ENCODE measurements at places on chromosomes 2 and 18.
A peak's percentile ranks its signal among the peaks of the same experiment; 100 is the strongest.

DNA sequence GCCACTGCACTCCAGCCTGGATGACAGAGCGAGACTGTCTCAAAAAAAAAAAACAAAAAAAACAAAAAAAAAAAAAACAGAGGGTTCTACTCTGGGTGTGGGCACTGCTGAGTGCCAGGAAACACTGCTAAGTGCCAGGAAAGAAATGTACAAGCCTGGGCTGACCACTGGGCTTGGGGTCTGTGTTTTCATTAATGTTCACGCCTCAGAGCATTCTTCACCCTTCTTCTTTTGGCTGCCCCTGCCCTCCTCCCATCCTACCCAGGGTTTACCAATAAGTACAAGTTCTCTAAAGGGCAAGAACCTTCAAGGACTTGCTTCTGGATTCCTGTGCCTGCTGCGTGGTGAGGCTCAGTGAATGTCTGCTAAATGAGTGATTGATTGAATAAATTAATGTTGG, 49.3 kb upstream of the LRPPRC start:
- DNase-seq = no peak

DNA sequence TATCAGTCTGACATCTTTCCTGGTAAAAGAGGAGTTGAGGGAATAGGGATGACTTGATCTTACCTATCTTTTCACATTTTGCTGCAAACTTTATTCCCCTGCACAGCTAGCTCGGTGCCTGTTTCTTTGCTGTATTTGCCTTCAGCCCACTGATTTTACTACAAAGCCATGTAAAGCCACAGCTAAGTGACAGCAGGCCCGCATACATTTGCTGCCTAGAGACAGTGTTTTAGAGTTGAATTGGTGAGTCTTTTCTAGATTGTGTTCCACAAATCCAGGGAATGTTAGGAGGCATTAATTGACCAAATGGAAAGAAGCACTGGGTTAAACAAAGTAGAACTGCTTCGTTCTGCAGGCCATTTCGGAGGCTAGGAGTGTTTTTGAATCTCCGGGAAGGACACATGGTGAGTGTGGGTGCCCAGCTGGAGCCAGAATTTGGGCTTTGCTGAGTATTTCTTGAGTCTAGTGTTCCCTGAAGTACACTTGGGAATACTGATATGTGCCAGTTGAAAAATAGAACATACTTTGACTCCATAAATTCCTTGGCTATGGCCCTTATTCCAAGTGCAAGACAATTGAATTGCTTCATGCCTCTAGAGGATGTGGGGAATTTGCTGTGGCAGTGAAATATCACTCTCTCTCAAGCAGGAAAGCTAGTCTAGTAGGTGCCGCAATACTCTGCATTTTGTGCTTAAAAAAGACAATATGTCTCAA, 329.8 kb downstream of the PTPRM start:
- DNase-seq = no peak

- DNase-seq = no peak
Measured at GRCh38 chr2:191030521-191031154, 16.7 kb upstream of the STAT1 start.

DNA sequence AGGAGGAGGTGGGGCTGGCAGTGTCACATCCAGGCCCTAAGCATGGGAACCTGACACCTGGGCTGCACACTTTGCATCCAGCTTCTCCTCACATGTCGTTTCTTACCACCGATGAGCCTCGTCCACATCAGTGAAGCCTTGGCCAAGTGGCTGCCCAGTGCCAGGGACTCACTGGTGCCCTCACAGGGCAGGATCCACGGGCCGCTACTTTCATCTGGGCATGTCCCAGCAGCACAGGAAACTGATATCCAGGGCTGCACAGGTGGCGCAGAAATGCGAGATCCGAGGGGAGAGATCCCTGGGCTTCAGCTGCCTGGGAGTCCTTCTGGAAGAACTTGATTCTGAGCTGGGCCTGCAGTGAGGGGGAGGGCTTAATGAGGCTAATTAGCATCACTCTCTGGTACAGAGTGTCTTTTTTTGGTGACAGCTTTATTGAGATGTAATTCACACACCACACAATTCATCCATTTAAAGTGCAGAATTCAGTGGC, 291.6 kb upstream of the HDAC4 start:
- DNase-seq = no peak

- DNase-seq = peak; percentile 27
Measured at GRCh38 chr18:58148954-58149471, 105.0 kb downstream of the NEDD4L start.

DNA sequence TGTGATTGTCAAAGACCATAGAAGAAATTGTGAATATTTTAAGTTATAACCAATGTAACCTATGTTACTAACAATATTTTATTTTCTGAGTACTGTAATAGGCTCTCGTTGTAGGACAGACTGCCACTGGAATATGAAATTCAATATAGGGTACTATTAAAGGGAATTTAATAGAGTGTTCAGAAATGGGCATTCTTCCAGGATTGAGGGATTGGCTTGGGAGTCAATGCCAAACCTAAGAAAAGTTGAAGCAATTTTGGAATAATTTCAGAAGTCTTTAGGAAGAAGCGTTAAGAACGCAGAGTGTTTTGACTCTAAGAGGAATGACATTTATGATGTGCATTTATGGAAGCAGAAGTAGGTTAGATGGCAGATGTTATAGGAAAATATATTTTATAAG, 79.0 kb downstream of the ACVR2A start:
- no peak for DNase-seq

- no peak for DNase-seq
Measured at GRCh38 chr2:233714121-233714520, 1.4 kb downstream of the UGT1A5 start.

DNA sequence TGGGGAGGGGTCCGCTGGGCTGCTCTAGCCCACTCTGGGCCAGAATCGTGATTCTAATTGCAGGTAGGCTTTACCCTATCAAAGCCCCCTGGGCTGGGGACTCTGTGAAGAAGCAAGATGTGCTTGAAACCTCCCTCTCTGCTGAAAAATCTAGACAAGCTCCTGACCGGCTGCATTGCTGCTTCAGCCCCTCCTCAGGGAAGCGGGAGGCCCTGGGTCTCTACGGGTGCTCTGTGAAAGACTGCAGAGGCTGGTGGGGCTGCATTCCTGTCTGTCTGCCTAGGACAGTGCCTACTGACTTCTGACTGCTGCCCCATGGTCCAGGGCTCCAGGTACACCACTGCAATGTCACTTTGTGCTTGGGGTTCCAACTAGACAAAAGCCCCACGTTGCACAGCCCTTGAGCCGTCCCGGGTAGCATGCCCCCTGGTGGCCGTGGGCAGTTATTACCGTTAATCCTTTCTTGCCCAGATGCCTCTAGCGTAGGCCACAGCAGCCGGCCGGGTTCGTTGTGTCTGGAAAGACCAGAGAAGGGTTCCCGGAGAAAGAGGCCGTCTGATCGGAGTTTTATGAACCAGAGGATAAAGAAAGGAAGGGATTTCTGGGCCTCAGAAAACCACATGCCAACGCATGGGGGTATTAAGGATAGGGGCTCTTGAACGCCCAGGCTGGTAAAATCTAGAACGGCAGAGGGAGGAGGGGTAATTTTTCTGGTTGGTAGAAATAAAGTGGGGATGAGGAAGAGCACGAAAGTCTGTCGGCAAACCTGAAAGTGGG, 15.9 kb upstream of the C1QL2 start:
- peak; percentile 52 for DNase-seq

GRCh38 chr18:9894454-9895068, 8.8 kb downstream of the TXNDC2 start:
- DNase-seq = no peak

- DNase-seq = no peak
Measured at GRCh38 chr2:101821059-101821805, 123.7 kb downstream of the MAP4K4 start.

DNA sequence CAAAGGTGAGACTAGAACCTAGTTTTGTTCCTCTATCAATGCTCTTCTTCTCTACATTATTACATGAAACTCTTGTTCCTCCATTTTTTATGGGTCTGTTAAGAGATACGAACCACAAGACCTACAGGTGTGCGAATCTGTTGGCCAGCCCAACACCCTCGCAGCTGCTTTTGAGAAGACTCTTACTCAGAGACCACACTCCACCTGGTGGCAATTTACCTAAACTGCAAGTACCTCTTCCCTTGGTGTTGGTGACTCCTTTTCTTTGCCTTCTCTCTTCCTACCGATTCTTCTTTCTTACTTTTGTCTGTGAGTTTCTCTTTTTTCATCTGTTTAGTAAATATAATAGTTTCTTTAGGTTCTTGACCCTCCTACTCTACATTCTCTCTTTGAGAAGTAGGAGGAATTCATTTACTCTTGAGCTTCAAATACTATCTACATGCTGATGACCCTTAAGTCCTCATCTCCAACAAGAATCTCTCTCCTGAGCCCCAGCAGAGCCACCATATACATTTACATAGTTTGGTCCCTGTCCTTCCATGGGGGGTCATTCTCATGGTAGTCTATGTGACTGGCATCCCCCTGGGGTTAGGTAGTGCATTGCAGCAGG, 81.8 kb upstream of the GAREM1 start:
- DNase-seq = peak; percentile 54

DNA sequence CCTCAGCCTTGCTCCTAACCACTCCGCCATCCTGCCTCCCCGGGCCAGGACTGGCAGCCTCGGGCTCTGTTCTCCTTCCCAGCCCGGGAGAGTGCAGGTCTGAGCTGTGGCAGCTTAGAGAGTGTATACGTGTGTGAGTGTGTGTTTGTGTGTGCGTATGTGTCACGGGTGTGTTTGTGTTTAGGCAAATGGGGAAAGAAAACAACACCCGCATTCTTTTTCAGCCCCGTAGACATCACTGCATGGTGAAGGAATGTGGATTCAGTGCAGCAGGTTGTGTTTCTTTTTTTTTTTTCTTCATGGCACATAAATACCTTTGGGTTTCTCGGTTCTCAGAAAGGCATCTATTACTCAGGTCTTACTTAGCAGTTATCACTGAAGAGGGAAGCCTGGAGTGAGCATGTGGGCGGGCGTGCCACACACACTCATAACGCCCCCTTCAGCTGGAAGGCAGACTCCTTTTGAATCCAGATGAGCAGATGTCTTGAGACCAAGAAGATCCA, 44.2 kb downstream of the GLI2 start:
- DNase-seq = no peak

GRCh38 chr2:105176429-105176828, 65.1 kb upstream of the GPR45 start:
- DNase-seq = no peak

GRCh38 chr2:171762879-171763573, 75.8 kb downstream of the DYNC1I2 start:
- no peak for DNase-seq

DNA sequence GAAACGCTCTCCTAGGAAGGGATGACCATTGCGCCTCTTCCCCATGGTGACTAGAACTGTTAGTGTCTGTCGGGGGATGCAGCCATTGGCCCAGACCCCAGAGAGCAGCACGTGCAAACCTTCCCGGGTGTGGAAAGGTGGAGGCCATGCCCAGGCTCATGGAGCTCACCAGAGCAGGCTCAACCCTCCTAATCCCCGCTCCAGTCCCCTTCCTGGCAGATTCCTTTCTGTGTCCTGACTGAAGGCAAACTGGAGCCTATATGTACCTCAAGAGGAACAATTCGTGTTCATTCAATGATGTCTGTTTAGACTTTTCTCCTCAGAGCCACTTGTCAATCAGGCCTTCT, 94.4 kb downstream of the RHOB start:
- no peak for DNase-seq

GRCh38 chr18:43571078-43571689, 293.9 kb upstream of the SYT4 start:
- no peak for DNase-seq

DNA sequence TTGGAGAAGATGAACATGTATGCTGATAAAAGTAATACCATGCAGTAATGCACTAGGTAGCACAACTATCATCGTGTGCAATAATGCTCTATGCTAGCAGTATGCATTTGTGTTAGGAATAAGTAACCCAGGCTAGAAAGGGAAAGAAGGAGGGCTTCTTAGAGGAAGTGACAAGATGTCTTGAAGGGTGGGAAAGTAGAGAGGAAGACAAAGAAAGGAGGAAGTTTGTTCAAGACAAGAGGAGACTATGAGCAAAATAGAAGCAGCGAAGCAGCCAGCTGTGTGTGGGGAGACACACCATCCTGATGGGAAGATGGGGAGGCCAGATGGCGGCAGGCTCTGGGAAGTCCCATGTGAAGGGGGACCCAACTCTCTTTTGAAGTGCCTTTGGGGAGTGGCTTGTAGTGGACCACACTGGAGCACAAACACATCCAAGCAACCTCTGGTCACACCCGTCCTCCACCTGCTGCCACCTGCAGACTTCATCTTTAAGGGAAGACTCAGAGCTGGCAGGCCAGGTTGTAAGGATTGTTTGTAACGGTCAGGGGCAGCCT, 39.9 kb upstream of the INHBB start:
- DNase-seq = no peak

DNA sequence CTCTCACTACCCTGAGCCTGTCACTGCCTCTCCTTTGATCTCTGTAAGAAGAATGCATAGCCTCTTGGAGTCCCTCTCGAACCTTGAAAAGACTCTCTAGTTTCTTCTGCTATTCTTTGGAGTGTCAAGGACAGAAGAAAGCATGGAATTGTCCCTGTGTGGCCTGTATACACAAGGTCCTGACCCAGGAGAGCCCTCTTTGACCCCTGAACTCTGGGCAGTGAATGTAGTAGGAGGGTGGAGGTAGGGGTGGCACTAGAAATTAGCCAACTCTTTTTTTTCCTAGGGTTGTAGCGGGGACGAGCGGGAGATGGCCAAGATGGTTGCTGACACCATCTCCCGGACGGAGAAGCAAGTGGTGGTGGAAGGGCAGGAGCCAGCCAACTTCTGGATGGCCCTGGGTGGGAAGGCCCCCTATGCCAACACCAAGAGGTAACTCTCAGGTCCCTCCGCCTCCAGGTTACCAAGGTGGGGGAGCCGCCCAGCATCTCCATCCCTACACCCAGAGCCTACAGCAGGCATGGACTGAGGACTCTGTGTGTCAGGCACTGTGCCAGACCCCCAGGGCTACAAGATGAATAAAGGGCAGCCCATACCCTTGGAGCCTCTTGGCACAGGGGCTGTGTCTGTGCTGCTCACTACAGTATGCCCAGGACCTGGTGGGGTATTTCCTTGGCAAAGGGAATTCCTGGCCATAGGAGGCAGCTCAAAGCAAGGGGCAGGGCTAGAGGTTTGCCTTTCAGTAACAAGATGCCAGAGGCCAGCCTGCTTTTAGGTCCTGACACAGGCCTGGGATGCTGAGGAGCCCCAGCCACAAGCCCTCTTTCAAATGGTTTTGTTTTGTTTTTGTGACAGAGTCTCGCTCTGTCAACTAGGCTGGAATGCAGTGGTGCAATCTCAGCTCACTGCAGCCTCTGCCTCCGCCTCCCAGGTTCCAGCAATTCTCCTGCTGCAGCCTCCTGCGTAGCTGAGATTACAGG, 16.4 kb downstream of the VIL1 start:
- DNase-seq = no peak
